ENCODE measurements at places on chromosomes 2 and 18. TPM values are rescaled to one million over a fixed set of nuclear protein-coding genes. Genes with fewer than 3 reads are reported as not detected.

Gene SERPINB11
- total RNA-seq, result not detected

Gene ASXL3
- total RNA-seq, result 16.3 TPM

DNA sequence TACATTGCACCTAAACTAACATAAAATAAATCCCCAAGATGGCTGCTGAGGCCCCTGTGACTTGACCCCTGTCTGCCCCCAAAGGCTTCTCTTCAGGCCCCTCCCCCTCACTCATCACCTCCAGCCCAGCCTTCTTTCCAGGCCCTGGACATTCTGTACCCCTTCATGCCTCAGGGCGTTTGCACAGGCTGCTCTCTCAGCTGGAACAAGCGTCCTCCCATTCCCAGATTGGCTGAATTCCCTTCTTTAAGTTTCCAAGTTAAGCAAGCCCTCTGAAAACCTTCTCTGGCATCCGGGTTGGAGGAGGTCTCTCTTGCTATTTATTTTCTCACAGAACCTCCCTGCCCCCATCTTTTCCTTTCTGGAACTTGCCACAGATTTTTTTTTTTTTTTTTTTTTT, 165.2 kb upstream of the BCL2L11 start:
- no peaks in the 10 kb centered on the region for H3K27me3 ChIP-seq
- no peaks in the 10 kb centered on the region for H3K36me3 ChIP-seq
- H3K4me1 ChIP-seq, result peaks cover 3% of the 10 kb centered on the region
- DNase-seq, result no peak
- no peak overlapping the region for H3K4me3 ChIP-seq

- H3K4me3 ChIP-seq, result no peak overlapping the region
- peak; percentile 54 for DNase-seq
- no peaks in the 10 kb centered on the region for H3K27me3 ChIP-seq
- no peak overlapping the region for H3K27ac ChIP-seq
- no peaks in the 10 kb centered on the region for H3K36me3 ChIP-seq
Measured at GRCh38 chr2:190382851-190383250, 25.3 kb upstream of the MFSD6 start.

DNA sequence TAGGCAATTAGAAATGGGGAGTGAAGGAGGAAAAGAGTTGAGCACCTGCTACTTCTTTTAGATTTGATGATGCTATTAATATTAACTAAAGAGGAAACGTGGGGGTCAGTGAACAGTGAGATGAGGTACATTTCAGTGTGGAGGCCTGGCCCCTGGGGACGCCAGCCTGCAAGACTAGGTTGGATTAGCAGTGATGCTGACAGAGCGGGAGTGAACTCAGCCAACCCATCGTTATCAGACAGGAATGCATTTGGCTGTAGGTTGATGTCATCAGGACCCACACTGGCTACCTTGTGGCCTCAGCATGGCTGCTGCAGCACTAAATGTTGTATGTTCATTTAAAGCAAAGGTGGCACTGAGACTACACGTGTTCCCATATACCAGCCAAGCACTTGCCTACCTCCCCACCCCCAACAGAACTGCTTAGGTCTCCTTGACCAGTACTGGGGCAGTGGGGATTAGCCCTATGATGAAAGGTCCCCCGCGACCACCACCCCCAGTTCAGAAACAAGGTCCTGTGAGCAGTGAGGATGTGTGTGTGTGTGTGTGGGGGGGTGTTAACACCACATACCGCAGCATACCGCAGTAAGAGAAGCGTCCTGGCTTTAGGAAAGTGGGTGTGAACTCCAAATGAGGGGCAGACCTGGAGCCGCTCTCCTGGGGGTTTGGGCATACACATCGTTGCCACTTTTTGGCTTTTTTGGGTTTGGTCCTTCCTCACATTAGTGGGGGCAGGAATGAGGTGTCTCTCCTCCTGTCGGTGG, 26.0 kb downstream of the DGKD start:
- H3K4me1 ChIP-seq, result peaks cover 3% of the 10 kb centered on the region
- H3K4me3 ChIP-seq, result no peak overlapping the region
- no peak overlapping the region for H3K27ac ChIP-seq
- DNase-seq, result no peak
- no peaks in the 10 kb centered on the region for H3K27me3 ChIP-seq
